ENCODE measurements at places on chromosomes 11 and 22.

DNA sequence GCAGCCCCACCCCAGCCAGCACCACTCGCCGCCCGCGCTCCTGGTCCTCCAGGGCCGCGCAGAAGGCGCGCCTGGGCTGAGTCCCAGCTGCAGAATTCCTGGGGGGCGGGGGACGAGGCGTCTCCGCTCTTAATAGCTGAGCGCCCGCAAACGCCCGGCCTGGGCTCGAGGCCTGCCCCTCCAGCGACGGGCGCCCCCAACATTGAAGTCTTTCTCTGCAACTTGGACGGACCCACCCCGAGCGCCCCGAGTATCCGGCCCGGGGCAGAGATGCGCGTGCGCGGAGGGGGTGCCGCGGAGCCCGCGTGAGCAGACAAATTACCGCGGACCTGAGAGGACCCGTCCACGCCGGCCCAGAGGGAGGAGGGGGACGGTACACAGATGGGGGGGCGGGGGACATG, 6.7 kb upstream of the SYT7 start:
- no peak for DNase-seq

DNA sequence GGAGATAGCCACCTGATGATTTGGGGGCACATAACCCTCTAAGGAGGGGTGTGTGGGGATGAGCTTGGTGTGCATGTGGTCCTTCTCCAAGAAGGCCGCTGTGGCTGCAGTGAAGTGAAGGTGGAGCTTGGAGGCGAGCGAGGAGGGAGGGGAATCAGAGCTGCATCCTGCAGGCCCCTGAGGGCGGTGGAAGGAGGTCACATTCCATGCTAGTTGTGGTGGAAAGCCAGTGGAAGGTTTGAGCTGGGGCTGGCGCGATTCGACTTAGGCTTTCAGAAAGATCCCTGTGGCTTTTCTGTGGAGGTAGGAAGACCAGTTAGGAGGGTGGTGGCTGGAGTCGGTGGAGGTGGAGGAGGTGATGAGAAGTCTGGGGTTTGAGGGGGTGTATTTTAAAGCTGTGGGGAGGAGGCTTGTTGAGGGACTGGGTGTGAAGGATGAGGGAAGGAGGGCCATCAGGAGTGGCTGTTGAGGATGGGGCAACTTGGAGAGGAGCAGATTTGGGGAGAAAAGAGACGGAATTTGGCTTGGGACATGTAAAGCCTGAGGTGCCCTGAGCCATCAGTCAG, 62.0 kb downstream of the TBC1D22A start:
- no peak for DNase-seq

DNA sequence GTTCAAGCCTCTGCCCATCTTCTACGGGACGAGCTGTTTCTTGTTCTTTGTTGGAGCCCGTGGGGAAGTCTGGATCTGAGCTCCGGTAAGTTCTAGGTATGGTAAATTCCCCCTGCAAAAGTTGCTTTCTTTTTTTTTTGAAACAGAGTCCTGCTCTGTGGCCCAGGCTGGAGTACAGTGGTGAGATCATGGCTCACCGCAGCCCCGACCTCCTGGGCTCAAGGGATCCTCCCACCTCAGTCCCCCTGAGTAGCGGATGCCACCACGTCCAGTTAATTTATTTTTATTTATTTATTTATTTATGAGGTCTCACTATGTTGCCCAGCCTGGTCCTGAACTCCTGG, 35.5 kb upstream of the MOB2 start:
- DNase-seq: no peak

GRCh38 chr22:40757071-40757470, 62.1 kb downstream of the SLC25A17 start:
- no peak for DNase-seq

GRCh38 chr22:21944871-21945270, 7.8 kb downstream of the PPM1F start:
- DNase-seq: no peak

GRCh38 chr11:114883472-114883871, 205.1 kb downstream of the NXPE2 start:
- DNase-seq: no peak

- no peak for DNase-seq
Measured at GRCh38 chr11:31959716-31960115, 131.2 kb upstream of the RCN1 start.

DNA sequence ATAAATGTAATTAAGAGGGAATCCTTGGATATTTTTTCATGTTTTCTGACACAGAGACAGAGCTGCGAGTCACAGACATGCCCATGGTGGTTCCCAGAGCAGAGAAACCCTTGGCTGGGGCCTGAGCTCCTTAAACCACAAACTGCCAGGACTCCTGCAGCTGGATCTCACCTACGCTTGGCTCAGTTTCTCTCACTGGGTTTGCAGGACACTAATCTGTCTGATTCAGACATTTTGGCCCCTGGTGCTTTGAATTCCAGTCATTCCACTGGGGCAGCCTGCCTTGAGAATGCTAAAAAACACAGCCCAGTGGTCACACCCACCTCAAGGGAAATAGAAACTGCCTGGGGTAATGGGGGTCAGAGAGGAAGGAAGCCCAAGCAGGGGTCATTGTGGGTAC, 122.6 kb downstream of the CCDC81 start:
- DNase-seq: no peak

- DNase-seq: no peak
Measured at GRCh38 chr22:25060522-25061071, 108.1 kb downstream of the KIAA1671 start.

- no peak for DNase-seq
Measured at GRCh38 chr11:445765-446588, 4.1 kb upstream of the PTDSS2 start.

- no peak for DNase-seq
Measured at GRCh38 chr22:29819501-29819900, 18.6 kb downstream of the ASCC2 start.

DNA sequence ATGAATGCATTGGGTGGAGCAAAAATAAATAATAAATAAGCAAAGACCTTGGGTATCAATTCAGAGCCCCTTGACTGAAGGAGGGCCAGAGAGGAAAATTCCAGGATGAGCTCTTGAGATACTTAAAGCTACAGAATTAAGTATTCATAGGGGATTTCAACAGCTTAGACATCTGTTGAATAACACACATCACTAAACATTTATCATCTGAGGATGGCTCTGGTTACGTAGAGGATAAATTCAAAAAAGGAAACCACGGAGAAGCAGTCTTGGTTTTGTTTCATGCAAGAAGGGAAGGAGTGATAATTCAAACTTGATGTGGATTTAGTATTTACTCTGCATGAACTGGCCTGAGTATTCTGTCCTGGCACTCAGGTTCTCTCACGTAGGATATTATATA, 29.8 kb downstream of the ARHGAP42 start:
- DNase-seq: no peak

- no peak for DNase-seq
Measured at GRCh38 chr11:6196396-6196795, 2.6 kb upstream of the OR52W1 start.

DNA sequence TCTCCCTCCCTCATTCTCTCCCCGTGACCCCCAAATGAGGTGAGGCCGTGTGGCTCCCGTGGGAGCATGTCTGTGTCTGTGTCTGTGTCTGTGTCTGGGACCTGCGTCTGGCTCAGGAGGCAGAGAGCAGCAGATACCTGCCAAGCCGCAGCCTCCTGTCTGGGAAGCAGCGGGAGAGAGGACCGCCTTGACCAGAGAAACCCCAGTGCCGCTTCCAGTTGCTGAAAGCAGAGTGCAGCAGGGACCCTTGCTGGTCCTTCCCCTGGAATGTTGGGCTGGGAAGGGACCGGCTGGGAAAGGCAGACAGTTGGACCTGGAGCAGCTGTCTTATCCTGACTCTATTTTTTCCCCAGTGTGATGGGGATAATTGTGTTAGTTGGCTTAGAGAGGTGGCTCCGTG, 525 bp downstream of the CSDC2 start:
- no peak for DNase-seq

- DNase-seq: no peak
Measured at GRCh38 chr11:95794086-95794485, 3.8 kb downstream of the CEP57 start.

DNA sequence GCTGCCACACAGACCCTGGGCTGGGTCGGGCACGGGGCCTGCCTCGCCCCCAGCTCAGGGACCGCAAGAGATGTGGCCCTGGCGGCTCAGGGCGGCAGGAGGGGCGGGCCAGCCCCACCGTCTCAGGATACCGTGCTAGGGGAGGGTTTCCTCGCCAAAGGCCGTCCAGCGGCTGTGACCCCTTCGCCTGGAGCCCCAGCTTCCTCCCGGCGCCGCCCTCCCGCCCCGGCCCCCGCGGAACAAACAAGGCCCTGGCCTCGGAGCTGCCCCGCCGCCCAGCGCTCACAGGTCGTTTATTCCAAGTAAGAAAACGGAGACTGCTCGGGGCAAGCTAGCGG, 543 bp upstream of the AP2A2 start:
- no peak for DNase-seq

DNA sequence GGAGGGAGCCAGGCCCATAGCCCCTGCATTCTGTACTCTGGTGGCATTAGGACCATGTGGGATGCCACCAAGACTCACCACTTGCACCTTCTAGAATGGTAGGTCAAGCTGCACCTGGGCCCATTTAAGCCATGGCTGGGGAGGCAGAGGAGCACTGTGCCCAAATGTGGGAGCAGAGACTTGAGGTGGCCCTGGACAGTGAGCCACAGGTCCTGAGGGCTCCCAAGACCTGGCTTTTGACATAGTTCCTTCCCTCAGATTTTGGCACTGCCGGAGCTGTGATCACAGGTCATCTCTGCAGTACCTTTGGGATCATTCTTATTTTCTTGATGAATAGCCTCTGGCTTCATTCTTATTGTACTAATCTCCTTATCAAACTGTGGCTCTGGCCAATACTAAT, 43.2 kb downstream of the ST3GAL4 start:
- no peak for DNase-seq

GRCh38 chr11:75471176-75471973, 38.4 kb upstream of the KLHL35 start:
- no peak for DNase-seq

- DNase-seq: no peak
Measured at GRCh38 chr11:4664786-4665185, 21.0 kb downstream of the OR51E1 start.

GRCh38 chr11:46006418-46007070, 84.1 kb downstream of the LARGE2 start:
- DNase-seq: no peak

GRCh38 chr22:41240377-41241132, at the start of gene CHADL:
TSS of gene CHADL (minus strand) at chr22:41240931. CDS start at chr22:41240881, 50 bp downstream.
- DNase-seq: no peak

DNA sequence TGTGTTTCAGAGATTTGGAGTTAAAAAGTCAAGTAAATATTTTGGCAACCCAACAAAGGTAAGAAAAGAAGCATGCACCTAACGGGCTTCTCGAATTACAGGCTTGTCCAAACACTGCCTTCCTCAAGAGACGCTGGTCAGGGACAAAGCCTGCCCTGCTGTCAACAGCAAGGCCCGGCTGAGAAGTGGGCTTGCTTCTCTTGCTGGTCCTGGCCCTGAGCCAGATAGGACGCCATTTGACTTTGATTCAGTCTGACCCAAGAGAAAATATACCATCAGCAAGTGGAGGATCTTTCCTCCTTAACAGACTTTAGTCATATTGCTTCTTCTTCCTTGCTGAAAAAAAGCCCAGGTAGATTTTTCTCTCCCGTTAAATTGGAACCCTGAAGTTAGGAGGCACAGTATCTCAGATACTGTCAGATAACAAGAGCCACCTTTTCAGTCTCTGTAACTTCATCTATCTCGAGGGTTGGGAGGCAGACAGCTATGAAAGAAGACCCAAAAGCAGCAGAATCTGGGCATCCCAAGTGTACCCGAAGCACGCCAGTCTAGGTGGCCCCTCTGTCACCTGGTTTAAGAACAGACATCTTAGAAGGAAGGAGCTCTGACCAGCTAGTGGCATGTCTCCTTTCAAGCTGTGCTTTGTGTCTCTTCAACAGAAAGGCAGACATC, 57.5 kb downstream of the C22orf31 start:
- DNase-seq: no peak

GRCh38 chr22:42933485-42934091, 76.5 kb upstream of the ARFGAP3 start:
- DNase-seq: no peak

GRCh38 chr11:58775066-58775708, 43.4 kb upstream of the GLYAT start:
- no peak for DNase-seq

DNA sequence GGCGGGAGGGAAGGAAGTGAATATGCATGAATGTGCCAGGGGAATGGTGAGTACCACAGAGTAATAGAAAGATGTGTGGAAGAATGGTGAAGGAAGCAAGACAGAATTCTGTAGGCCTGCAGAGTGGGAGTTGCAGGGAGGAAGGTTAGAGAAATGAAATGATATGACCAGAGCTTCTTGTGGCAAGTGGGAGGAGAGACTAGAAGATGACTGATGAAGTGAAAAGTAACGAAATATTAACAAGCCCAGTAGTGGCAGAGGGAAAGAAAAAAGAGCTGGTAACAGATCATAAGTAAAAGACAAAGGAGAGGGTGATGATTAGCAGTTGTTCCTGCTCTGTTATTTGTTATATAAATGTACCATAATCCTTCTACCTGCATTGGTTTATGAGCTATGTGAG, 1.0 kb upstream of the ALKBH8 start:
- DNase-seq: no peak

GRCh38 chr22:49768951-49769690, 58.6 kb downstream of the BRD1 start:
- no peak for DNase-seq

GRCh38 chr11:116640641-116641402, 132.0 kb downstream of the BUD13 start:
- DNase-seq: no peak

DNA sequence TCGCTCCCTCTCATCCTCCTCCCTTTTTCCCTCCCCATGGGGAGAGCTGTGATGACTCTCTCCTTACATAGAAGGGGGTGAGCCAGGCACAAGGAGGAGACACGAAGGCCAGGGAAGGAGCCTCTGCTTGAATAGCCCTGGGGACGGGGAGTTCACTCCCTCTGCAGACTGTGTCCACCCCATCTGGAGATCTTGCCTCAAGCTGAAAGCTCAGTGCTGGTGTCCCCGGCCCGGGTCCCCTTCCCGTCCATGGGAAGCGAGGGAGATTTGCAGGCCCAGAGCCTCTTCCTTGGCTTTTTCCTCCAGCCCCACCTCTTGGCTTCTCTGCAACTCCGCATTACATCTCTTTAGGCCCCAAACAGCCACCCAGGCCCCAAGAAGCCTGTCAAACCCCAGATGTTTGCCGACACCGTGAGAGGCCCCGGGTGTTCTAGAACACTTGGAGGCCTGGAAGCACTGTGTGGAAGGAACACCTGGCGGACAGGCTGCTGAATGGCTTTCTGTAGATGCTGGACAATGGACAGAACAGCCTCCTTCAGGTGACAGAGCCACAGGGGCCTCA, 32.3 kb downstream of the LINC01488 start:
- no peak for DNase-seq

- DNase-seq: no peak
Measured at GRCh38 chr22:35479985-35480550, 60.6 kb upstream of the RASD2 start.

DNA sequence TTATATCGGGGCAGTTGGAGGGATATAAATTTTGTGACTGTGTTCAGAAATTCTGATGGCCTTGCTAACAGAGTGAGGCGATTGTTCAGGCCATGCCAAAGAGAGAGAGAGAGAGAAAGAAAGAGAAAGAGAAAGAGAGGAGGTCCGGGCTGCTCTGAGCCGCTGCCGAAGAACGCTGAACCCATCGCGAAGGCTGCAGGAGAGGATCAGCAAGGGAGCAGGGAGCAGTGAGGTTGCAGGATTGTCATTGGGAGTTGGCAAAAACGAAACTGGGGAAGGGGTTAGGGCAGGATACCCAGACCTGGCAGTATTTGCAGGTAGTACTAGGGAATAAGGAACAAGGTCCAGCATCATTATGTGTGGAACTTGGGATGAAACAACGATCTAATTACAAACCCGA, 537.1 kb downstream of the INSC start:
- DNase-seq: no peak
